Stimulated activated CD4-positive, alpha-beta T cell treated with anti-CD3 and anti-CD28 coated beads, Interleukin-12 subunit alpha, Interleukin-12 subunit beta, amount 100 ng/mL, for 24 hours (primary cell): ENCODE measurements at places on chromosomes 5 and 9.

DNA sequence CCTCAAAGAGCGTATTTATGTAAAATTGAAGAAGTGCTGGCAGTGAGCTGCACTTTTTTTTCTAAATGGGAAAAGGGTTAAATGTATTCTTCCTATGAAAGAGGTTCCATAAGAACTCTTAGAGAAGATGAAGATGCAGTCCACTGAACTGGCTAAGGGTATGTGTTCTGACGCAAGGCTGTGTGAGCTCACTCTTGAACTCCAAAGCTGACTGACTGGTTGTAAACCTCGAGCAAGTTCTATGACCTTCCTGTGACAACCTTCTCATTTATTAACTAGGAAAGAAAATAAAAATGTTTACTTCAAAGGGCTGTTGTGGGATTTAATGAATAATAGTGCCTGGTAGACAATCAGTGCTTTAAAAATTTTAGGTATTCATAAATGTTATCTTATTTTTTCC is 46.7 kb downstream of the POC5 start:
- no peak for DNase-seq

DNA sequence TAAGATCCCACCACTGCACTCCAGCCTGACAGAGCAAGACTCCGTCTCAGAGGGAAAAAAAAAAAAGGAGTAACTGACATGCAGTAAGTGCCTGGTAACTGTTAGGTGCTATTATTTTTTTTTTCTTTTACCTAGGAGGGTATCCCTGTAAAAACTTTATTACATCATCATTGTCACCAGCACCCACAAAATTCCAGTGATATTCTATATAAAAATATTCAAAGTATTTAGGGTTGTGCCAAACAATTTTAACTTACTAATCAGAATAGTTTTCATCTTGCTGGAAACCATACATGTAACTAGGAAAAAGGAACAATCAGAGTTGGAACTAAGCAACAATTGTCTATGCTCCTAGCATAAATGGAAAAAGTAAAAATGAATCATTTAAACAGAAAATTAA is 112.4 kb downstream of the SSBP2 start:
- DNase-seq, result no peak

GRCh38 chr9:93309889-93310425 is 126.0 kb downstream of the WNK2 start:
- DNase-seq, result no peak

- no peak for DNase-seq
These were observed 243.2 kb downstream of the BRINP1 start for GRCh38 chr9:119126040-119126439.

DNA sequence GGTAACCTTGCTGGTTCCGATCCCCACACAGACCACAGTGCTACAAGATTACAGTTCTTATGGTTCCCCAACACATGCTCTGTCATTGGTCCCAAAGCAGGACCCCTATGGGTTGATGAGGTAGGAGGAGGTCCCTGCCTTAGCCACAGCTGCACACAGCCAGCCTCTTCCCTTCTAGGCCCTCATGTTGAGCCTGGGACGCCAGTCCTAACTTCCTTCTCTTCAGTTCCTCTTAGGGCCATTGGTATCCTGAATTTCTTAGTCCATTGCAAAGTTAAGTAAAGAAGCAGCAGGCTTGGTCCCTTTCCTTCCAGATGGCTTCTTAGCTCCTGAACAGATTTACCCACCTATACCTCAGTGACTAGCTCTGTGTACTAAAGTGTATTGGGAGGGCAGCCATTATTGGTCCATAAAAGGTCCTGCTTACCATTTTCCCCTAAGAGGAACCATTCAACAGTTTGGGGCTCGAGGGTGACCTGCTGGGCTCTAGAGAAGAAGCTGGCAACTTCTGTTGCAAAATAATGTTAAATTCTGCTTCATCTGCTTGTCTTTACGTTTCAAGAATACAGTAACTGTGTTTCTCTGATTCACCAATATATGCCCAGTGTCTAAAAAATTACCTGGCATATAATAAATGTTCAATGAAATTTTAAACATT is 50.2 kb downstream of the PDCD1LG2 start:
- no peak for DNase-seq

DNA sequence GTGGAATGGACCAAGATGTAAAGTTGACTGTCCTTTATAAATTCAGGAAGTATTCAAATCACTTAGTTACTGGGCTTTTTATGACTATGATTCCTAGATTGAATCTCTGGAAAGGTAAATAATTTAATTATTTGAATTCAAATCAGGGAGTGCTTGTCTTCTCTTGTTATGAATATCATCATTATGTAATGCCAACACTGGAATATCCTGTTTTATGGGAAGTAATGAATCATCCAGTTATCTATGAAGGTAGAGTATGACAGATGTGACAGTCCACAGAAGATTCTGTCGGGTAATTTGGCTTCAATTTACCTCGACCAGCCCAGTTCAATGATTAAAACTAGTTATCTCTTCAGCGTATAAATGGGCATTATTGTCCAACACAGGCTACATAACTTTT is 141.0 kb upstream of the NUDT12 start:
- DNase-seq, result no peak

- no peak for DNase-seq
These were observed 58.4 kb downstream of the MLLT3 start for GRCh38 chr9:20563917-20564316.

DNA sequence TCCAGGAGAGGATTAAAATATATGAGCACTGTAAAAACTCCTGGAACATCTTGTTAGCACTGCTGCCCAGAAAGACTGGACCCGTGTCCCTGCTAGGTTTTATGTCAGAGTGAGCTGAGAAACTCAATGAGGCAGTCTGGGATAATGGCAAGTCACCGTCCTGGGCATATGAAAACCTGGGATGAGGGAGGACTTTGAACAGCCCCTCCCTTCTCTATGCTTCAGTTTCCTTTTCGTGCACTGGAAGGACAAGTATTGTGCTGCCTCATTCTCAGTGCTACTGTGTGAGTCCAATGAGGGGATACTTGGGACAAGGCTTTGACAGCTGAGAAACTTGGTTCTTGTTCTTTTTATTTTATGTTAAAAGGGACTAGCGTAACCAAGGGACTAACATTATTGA is 143.0 kb upstream of the SHB start:
- DNase-seq, result no peak

GRCh38 chr5:127003798-127004495 is 26.4 kb downstream of the MARCHF3 start:
- DNase-seq, result no peak

DNA sequence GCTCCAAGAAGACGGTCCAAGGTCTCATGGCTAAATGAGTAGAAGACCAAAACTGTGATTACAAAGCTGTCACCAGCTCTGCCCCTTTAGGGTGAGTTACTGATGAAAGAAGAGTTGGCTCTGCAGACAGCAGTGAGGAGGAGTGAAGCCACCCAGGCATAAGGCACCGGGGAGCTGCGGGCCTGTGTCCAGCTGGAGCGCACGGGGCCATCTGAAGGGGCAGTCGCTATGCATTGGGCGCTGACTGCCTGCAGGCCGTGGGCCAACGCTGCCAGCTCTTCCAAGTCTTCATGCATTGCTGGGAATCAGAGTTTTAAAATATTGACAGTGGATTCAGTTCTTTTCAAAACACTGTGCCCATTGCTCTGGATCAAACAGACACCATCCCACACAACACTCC is 70.3 kb downstream of the DAPK1 start:
- no peak for DNase-seq

DNA sequence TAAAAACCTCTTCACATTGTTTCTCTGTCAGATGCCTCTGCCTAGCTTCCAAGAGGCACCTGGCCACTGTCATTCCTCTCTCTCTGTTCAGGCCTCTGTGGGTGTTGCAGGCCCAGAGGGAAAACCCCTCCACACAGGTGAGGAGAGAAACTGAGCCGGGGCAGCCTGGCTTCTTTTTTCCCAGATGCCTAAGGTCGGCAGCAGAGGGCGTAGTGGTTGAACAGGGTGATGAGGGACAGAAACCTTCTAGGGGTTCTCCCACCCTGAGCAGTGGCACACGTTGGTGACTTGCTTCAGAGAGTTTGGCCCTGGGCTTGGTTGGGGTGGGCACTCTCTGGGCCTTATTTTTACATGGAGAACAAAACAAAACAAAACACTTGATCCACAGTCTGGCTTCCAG is 12.2 kb downstream of the IL9 start:
- DNase-seq, result no peak

- DNase-seq, result no peak
These were observed 158.9 kb downstream of the HINT1 start for GRCh38 chr5:131005963-131006684.

DNA sequence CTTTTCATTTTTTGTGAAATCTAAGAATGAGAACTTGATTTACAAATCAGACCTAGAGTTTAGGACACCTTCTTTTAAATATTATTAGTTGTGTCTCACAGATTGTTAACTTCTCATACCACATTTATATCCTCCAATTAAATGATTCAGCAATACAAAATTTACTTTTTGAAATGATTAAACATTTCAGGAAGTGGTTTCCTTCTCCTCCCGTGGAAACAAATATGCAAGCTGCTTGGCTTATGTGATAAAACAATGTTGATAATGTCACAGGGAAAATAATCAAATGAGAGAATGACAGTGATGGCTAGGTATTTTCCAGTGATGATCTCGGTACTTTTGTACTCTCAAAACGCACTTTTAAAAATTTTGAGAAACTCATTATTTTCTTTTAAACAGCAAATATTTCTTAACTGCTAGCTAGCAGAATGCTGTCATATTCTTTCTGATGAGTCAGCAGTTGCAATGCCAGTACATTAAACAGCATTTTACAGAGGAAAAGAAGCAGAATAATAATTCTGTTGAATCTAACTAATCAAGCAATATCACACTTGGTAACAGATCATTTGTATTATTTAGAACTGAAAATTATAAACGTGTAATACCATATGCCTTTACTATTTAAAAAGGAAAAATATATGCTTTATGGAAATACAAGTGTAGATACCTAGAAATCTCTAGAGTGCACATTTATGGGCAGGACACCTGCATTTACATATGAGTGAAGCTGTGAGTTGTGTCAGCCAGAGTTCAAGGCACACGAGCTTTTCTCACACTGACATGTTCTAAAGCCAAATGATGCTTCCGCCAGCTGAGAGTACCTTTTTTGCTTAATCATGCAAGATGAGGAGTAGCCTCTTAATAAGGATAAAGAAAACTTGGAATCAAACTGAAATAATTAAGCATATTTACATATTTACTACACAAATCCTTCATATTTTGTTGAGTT is 53.6 kb upstream of the CDH18 start:
- DNase-seq, result no peak

DNA sequence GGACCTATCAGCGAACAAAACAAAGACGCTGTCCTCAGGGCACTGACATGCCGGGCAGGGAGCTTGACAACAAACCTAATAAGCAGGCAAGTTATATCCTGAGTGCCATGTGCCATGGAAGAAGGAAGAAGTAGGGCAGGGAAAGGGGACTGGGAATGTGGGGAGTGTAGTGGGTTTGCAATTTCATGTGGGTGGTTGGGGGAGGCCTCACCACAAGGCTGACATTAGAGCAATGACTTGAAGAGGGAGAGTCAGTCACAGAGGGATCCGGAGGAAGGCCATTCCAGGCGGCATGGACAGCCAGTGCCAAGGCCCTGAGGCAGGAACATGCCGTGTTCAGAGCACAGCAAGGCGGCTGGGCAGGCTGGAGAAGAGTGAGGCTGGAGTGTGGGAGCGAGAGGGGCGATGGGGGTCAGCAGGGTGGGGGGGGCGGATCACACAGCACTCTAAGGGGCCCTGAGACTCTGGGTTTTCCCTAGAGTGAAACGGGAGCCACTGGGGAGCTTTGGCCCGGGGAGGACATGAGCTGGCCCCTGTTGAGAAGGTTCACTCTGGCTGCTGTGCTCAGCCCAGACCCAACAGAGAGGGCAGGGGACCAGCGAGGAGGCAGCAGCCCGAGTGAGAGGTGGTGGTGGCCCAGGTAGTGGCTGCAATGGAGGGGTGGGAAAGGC is 86.3 kb downstream of the STK10 start:
- no peak for DNase-seq

DNA sequence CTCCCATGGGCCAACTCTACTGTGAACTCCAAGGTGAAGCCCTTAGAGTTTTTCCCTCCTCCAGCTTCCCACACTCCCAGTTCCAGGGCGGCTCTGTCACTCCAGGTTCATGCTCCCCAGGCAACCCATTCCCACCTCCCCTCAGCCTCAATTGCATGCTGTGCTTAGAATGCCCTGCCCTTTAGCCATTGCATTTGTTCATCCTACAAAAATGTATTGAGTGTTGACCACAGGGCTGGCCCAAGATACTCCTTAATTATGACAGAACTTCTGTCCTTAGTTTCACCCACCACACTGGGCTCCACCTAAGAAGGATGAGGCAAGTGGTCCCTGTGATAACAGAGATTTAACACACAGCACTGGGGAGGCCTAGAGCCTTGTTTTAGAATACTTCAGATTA is 236.1 kb downstream of the ADAMTSL1 start:
- no peak for DNase-seq

GRCh38 chr5:140168371-140168770 is 6.6 kb upstream of the CYSTM1 start:
- DNase-seq, result no peak

DNA sequence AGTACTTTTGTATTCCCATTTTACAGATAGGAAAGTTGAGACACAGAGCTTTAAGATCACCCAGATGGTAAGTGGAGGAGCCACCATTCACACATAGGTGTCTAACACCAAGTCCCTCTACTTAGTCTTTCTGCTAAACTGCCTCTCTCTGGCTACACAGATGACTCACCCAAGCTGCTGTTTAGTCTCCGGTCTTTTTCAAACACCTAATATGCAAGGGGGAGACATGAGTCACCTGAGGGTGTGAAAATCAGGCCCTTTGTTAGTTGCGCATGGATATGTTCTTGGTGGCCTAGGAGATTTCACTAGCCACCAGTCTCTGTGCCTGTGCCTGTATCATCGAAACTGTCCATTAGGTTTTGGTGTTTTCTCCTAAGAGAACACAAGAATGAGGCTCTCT is 117.8 kb downstream of the MAST4 start:
- DNase-seq, result no peak

- DNase-seq, result no peak
These were observed 16.9 kb downstream of the FBXW5 start for GRCh38 chr9:136927343-136928271.

GRCh38 chr5:82151662-82152061 is 126.5 kb downstream of the RPS23 start:
- DNase-seq, result no peak

DNA sequence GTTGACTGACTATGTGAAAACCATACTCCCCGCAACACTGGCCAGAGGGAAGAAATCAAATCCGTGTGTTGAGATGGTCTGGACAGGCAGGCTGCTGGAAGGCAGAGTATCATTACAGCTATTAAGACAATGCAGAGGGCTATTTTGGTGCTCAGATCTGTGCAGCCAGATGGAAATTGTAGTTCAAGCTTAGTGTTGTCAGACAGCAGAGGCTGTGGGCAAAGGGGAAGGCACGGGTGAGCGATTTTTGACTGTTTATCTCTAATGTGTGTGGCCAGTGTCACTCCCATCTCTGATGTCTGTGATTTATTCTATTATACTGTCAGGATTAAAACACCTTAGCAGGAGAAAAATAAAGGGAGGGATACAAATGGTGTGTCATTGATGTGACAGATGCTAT is 984.4 kb upstream of the WWC1 start:
- no peak for DNase-seq

DNA sequence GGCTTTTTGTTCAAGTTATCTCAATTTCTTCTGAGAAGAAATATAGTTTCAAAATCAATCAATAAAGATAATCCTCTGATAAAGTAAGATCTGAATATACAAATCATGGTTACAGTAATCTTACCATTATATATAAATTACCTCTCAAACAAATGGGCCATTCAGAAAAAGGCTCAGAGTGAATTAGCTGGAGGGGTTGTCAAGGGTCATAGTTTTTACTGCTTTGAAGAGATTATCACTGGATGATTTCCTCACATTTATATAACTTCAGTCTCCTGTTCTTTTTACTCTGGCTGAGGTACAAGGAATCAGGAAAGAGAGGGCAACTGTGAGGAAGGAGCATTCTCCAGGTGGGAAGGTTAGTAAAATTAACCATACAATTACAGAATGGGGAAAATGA is 148.6 kb upstream of the ELL2 start:
- no peak for DNase-seq
